ENCODE measurements at places on chromosomes 7 and 10.

DNA sequence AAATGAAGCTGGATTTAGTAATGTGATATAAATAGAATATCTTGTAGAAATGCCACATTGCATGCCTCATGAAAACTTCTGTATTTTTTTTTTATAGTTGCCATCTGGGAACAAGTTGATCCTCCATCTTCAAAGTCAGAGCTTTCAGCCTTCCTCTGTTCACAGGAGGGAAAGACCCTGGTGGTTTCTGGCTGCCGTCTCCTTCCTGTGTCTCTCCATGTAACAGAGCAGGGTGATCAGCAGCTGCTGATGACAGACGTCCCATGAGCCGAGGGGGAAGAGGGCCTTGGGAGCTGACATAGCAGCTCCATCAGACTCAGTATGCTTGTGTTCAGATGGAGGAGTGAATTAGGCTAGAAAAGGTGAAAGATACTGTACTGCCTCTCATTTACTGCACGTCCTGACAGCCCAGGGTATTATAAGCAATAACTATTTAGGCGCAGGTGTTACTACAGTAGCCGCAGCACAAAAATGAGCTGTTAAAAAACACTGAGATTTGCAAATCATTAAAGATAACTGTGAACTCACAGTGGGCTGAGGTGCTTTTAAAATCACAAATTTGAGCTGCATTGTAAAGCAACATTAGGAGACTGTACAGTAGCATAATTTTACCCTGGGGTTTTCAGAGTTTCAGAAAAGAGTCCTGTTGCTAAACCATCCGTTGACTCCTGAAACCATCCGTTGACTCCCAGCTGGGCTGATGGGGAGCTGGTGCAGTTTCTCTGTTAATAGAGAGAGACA is 103.3 kb downstream of the CFAP58 start:
- no peak for DNase-seq

DNA sequence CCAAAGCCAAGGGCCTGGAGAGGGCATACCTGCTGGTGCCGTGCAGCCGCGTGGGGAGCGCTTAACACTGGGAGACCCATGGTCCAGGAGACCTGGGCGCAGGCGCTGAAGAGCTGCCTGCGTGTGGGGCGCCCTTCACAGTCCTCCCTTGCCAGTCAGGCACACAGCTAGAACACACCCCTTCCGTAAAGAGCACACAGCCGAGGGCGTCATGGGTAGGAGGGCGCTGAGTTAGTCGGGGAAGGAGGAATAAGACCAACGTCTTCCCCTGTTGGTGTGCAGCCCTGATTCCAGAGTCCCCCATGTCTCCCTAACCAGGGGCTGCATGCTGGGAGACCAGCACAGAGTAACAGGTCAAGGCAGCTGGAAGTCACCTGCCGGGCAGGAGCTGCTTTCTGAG is 273.9 kb downstream of the USP6NL start:
- no peak for DNase-seq

DNA sequence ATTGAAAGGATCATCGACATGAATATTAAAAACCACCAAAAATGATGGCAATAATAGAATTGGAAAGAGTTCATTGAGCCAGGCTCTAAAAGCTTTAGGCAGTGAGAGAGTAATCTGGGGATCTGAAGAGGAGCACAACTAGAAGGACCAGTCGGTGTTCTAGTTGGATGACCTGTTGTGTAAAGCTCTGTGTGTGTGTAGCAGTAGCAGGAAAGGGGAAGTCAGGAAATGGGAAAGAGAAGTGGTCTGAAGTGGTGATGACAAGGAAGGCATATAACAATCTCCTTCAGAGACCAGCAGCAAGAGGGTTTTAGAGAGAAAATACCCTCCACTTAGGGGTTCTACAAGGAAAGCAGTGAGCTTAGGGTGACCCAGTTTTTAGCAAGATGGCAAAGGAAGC is 539.2 kb downstream of the HTR7 start:
- DNase-seq, result no peak

GRCh38 chr10:86100581-86101061 is 266.0 kb downstream of the GRID1 start:
- no peak for DNase-seq

GRCh38 chr7:105648561-105649401 is 67.5 kb upstream of the EFCAB10 start:
- DNase-seq, result peak; percentile 13

DNA sequence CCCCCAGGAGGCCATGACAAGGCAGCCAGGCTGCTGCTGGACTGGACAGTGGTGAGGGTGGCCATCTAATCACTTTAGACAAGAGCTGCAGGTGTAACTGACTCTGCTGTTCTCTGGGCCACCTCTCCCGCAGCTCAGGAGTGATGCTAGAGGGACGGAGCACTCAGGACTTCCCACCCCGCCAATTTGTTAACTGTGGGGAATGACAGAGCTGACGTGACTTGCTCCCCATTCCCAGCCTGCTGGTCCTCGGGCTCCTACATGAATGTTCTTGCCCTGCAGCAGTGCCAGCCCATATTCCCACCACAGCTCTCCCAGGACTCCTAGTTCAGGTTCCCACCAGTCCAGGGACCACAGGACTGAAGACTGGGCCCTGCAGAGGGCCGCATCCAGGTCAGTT is 16.7 kb upstream of the NPFFR1 start:
- DNase-seq, result no peak

GRCh38 chr7:91050677-91051076 is 213.6 kb upstream of the FZD1 start:
- no peak for DNase-seq

DNA sequence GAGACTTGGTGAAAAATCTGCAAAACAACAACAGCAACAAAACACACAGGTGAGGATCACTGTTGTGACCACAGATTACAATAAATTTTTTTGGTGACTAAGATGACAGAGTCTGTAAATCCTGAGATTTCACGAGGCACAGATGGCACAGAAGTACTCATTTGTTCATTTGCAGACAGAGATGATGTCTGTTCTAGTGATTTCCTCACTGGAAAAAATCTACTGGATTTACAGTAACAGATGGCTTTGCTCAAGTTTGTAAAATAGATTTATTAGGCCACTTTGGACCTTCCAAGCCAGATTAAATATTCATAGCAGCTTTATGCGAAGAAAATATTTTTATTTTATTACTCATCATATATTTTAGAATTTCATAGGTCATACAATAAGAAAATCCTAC is 113.5 kb upstream of the IL6 start:
- DNase-seq, result no peak

DNA sequence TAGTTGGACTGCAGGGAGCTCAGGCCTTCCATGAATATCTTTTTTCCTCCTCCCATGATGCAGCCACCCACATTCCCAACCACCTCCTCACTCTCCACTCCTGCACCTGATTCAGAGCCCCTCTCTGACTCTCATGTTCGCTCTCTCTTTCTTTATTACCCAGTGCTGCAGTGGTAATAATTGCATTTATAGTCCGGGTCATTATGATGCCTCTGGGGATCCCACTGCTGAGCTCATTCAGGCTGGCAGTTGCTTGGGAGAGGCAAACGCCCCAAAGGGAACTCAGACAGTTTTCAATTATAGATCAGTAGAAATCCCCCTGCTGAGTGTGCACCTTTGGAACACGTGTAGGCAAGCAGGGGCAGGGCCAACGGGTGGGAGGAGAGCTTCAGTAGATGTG is 953.0 kb downstream of the GRID1 start:
- DNase-seq, result no peak

- DNase-seq, result no peak
These were observed 31.3 kb downstream of the PAX2 start for GRCh38 chr10:100776671-100777070.

DNA sequence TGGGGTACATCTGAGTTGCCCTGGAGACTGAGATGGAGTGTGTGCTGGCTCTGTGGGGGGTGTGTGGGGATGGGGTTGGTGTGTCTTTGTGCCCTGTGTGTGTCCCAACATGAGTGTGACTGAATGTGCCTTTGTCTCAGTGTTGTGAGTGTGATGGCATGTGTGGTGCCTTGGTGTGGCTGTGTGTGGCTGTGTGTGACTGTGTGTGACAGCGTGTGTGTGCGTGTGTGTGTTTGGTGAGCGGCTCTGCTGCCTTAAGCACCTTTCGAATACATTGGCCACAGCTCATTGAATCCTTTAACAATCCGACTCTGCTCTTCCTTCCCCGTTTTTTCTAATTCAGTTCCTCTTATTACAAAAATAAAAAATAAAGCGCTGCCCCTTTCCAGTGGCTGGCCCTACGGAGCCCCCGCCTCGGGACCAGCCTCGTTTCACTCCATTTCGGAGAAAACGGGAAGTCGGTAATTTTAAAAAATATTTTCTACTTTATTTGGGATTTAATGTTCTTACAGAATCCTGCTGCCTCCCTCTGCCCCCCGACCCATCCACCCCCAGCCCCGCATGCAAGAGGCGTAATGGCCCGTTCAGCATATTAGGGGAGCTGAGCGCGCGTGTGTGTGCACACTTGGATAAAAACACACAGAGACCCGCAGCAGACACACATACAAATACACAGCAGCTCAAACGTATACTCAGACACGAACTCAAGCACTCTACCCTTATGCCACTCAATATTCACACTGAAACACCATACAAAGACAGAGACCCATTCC is 35.5 kb downstream of the HIF1AN start:
- DNase-seq, result no peak
